ENCODE measurements at places on chromosomes 4 and X.

DNA sequence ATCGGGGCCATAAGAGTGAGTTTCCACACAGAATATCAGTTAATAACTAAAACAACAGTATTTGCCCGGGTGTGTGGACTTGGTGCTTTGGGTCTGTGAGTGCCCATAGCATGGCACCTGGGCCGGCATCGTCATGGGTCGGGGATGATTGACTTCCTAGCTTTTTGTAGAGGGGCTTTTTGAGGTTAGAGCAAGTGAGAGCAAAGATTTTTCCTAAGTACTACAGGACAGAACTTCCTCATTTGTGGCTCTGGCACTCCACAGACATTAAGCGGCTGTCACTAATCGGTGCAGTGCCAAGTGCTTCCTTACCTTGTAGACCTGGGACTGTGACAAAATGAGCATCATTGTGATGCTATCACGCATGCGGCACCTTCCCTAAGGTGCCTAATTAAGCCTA, 81.0 kb downstream of the SHROOM2 start:
- DNase-seq, result no peak

GRCh38 chr4:1458581-1458980, 52.3 kb upstream of the NKX1-1 start:
- DNase-seq, result no peak

DNA sequence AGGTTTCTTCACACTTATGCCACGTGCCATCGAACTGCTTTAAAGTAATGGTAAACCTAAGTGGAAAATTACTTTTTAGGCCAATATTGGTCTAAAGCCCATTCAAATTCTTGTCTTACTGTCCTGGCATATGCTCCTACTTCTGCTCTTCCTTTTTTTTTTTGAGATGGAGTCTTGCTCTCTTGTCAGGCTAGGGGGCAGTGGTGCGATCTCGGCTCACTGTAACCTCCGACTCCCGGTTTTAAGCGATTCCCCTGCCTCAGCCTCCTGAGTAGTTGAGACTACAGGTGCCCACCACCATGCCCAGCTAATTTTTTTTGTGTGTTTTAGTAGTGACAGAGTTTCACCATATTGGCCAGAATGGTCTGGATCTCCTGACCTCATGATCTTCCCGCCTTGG, 129.0 kb upstream of the TECRL start:
- DNase-seq, result no peak

GRCh38 chr4:76058302-76058701, 16.2 kb upstream of the ART3 start:
- no peak for DNase-seq

DNA sequence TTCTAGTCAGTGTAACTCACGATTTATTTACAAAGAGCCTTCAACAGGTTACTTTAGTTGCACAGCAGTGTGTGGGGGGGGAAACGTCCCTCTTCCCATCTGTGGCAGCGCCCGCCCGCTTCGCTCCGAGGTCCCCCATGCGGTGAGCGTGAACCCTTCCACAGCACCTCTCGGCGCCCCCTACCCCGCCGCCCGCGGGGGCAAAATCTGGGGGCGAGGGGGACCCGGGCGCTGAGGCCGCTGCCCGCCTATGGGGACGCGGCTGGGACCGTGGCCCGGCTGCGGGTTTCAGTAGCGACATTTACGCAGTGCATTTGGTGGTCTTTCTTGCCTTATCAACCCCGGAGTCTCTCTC, 6.4 kb downstream of the NKX6-1 start:
- DNase-seq, result no peak

GRCh38 chr4:3217771-3218170, 31.2 kb upstream of the MSANTD1 start:
- DNase-seq, result no peak

DNA sequence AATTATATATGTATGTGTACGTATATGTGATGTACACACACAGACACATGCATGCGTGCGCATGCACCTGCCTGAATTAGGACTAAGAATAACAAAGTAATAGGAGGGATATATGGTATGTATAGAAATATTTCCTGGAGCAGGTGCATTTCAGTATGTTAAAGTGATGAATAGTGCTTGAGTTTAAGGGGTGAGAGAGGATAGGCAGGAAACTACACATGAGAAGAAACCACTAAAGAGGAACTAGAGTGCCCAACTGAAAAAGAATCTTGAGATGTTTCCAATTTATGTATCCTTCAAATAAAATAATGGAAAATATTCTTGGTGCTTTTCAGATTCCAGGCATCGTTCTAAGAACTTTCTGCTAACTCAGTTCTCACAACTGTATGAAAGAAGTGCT, 52.6 kb upstream of the UNC5C start:
- DNase-seq, result no peak

DNA sequence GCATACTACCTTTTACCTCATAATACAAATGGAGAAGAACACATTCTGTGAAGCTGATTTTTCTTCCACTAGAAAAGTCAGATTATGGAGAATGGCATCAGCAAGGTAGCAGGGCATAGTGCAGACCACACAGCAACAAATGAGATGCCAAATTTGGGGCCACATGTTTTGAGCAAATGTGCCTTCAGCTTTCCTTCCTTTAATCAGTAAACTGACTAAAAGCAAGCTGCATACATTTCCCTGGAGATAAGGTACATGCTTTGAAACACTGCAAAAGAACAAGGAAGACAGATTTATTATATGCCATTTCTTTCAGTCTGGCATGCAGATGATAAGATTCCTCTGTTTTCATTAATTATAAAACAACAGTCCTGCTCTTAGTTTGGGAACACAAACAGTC, 67.1 kb upstream of the GUCY1A1 start:
- DNase-seq, result no peak

DNA sequence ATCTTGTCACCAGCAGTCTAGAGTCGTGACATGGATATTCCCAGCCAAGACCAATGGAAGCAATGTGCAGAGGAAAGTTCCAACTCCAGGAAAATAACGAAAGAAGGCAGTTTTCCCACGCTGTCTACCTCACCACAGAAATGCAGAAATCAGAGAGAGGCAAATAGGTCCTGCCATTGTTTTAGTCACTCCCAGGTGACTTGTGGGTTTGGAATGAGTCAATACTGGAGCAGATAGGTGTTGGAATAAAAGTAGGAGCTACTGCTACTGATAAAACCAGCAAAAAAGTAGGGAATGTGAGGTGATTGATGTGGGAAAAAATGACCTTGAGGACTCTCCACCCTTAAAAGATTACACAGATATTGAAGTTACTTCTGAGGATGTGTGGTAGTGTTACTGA, 72.8 kb upstream of the RAI2 start:
- peak; percentile 18 for DNase-seq

DNA sequence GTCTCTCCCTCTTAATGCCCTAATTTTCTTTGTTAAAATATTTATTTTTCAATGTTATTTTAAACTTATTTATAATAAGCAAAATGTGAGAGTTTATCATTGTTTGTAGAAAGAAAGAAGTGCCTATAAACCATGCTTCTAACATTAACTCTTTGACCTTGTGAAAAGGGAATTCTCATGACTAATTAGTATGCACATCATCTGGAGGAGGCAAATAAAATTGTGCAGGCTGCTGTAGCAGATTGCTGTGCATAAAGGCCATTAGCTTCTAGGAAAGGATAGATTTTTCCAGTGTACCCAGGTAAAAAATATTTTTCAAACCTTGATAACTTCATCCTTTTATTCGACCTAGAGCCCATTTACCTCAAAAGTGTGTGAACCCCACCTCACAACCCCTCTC, 84.6 kb upstream of the GUCY1A1 start:
- DNase-seq, result no peak

DNA sequence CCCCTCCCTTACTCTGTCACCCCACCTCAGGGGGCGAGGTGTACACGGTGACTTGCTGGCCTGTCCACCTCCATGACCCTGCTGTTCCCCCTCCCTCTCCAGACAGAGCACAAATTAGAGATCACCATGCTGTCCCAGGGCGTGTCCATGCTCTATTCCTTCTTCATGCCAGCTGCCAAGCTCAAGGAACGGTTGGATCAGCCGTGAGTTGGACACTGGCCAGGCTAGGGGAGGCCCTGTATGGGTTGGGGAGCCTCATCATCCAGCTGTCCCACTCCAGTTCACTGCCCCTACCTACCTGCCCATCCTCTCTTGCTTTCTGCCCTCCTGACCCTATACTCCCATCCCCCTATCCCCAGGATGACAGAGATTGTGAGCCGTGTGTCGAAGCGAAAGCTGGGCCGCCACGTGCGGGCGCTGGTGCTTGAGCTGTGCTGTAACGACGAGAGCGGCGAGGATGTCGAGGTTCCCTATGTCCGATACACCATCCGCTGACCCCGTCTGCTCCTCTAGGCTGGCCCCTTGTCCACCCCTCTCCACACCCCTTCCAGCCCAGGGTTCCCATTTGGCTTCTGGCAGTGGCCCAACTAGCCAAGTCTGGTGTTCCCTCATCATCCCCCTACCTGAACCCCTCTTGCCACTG, 3.9 kb upstream of the CDK16 start:
- no peak for DNase-seq

GRCh38 chr4:177632481-177632880, 190.2 kb upstream of the AGA start:
- DNase-seq, result no peak

DNA sequence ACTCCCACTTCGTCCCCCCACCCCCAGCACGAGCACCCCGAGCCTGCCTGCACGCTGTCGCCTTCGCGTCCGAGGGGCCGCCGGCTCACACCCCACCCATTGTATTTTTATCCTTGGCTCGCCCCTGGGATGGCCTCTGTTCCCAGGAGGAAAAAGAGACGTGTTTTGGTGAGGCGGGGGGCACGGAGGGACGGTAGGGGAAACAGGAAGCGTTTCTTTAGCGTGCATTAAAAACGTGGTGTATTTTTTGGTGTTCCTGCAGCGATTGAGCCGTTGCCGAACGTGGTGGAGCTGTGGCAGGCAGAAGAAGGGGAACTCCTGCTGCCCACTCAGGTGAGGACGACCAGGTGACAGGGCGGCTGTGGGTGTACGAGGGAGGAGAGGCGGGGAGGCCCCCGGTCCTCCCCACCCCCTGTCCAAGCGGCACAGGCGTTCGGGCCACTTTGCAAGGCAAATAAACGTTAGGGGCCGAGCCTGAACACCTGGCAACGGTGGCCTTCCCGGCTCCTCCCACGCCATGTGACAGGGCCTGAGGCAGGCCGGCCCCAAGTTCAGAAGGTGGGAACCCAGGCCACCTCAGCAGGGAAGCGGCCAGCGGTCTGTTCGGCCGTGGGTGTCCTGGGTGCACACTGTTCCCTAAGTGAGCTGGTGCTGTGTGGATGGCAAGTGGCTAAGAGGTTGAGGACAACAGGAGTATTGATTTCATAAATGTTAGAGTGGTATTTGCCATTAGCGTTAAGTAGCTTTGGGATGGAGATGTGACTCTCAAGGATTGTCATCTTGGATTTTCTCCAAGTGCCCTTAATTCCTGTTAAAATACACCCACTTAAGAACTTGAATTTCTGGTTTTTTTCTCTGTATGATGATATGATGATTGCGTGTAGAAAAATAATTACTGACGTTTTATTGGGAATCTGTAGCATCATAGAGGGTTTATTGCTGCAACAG, 1.1 kb downstream of the TMEM131L start:
- DNase-seq, result peak; percentile 65

GRCh38 chr4:78754872-78755271, 21.3 kb upstream of the BMP2K start:
- peak; percentile 19 for DNase-seq

All from kidney tubule cell (primary cell).